ENCODE measurements at places on chromosomes 13 and 19. TPM values are rescaled to one million over a fixed set of nuclear protein-coding genes. Genes with fewer than 3 reads are reported as not detected.

OR7A5 gene
- total RNA-seq = not detected

DNA sequence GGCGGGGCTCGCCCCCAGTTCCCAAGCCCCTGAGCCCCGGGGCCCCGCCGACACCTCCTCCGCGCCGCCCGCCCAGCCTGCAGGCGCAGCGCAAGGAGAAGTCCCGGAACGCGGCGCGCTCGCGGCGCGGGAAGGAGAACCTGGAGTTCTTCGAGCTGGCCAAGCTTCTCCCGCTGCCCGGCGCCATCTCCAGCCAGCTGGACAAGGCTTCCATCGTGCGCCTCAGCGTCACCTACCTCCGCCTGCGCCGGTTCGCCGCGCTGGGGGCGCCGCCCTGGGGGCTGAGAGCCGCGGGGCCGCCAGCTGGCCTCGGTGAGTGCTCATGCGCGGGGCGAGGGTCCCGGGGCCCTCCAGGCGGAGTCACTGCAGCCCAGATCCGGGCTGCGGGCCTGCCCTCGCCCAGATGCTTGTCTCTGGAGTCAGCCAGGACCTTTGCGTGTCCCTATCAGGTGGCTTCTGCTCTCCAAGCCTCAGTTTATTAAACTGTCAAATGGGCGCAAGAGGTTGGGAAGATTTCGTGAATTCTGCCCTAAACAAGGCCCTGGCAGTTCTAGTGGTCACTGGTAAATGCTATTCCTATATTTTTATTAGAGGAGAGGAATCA is 2.0 kb downstream of the NPAS1 start:
- no peaks in the 10 kb centered on the region for H3K36me3 ChIP-seq
- no peak overlapping the region for H3K4me3 ChIP-seq
- no peak overlapping the region for H3K27ac ChIP-seq

DNA sequence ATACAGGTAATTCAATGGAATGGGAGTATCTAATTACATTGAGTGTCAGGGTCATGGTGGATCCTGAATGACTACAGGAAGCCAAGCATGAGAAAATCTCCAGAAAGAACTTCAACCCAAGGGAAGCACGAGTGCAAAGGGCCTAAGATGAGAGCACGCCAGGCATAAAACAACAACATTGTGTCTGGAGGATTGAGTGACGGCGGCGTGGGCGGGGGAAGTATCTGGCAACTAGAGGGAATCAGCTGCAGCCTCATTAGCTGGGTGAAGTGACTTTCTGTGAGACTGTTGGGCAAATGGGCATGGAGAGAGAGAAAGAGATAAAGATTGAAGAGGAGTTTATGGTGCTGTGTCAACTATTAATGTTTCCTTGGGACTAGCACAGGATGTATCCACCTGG is 194.3 kb downstream of the GPC6 start:
- H3K27me3 ChIP-seq = no peaks in the 10 kb centered on the region
- no peak overlapping the region for H3K4me3 ChIP-seq
- no peaks in the 10 kb centered on the region for H3K36me3 ChIP-seq
- no peak for DNase-seq

DNA sequence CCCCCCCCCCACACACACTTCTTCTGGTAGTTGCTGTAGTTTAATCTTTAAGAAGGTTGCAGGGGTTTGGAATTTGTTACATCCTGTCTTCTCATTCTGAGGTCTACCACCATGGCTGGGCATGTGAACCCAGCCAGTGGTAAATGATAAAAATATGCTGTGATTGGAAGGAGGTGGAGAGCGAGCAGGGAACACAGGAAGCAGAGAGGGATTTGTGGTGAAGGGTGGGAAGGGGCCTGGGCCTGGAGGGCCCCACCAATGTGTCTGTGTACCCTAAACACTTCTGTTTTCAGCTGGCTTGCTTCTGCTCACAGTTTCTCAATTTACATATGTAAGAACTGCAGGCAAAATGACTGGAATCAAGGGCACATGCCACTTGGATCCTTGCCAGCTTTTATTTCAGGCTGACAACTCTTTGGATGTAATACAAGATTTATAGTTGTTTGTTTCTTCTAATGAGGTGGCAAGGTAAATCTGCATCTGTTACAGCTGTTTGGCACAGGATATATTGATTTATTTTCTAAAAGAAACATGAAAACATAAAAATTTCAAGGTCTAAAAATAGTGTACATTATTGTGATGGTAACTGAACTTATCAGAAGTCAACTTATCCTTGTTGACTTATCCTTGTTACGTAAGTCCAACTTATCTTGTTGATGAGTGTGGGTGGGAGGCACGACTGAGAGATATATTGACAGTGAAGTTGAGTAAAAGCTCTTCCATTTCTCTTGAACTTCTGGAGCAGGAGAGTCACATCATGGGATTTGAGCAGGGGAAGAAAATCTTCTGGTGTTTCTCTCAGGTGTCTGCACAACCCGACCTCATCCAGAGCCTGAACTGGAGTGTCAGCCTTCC is 313.2 kb downstream of the SHISA2 start:
- DNase-seq = no peak
- no peaks in the 10 kb centered on the region for H3K36me3 ChIP-seq
- no peak overlapping the region for H3K27ac ChIP-seq
- H3K27me3 ChIP-seq = peaks cover 1% of the 10 kb centered on the region
- no peaks in the 10 kb centered on the region for H3K4me1 ChIP-seq
- H3K4me3 ChIP-seq = no peak overlapping the region

DNA sequence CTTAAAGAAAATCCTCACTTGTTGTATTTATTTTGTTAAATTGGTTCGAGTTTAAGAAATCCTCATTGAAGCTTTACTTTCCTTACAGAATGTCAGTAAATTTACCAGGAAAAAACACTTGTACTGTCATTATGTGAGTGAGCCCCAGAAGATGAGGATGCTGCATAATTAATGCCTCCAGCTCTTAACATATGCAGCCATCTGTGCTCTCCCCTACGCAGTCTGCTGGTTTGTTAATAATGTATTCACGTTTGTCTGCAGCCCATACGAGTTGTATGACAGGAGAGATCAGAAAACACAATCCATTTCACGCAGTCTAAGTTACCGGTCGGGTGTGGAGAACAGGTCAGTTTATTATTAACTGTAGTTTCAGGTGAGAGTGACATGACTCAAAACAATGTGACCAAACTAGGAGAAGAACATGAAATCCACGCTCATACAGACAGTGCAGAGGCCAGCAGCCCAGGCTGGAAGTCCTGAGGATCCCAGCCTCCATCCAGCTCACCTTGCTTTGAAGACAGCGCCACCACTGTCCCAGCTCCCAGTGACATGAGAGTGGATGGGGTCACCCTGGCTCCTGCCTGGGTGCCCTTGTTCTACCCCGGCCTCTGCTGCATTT is 19.8 kb upstream of the ATP11A start:
- H3K4me3 ChIP-seq = no peak overlapping the region
- H3K27ac ChIP-seq = no peak overlapping the region

- H3K27ac ChIP-seq = no peak overlapping the region
- H3K27me3 ChIP-seq = no peaks in the 10 kb centered on the region
- H3K36me3 ChIP-seq = no peaks in the 10 kb centered on the region
Observed at GRCh38 chr13:36157480-36157879, 26.3 kb upstream of the DCLK1 start.

- no peaks in the 10 kb centered on the region for H3K27me3 ChIP-seq
- peaks cover 24% of the 10 kb centered on the region for H3K4me1 ChIP-seq
- no peaks in the 10 kb centered on the region for H3K36me3 ChIP-seq
- no peak for DNase-seq
- no peak overlapping the region for H3K4me3 ChIP-seq
- H3K27ac ChIP-seq = no peak overlapping the region
Observed at GRCh38 chr19:49205114-49205513, 47.5 kb downstream of the TRPM4 start.

All from HepG2 (cell line).